Activated T-cell treated with anti-CD3 and anti-CD28 coated beads for 24 hours (primary cell): ENCODE measurements at places on chromosomes 12 and 14.

DNA sequence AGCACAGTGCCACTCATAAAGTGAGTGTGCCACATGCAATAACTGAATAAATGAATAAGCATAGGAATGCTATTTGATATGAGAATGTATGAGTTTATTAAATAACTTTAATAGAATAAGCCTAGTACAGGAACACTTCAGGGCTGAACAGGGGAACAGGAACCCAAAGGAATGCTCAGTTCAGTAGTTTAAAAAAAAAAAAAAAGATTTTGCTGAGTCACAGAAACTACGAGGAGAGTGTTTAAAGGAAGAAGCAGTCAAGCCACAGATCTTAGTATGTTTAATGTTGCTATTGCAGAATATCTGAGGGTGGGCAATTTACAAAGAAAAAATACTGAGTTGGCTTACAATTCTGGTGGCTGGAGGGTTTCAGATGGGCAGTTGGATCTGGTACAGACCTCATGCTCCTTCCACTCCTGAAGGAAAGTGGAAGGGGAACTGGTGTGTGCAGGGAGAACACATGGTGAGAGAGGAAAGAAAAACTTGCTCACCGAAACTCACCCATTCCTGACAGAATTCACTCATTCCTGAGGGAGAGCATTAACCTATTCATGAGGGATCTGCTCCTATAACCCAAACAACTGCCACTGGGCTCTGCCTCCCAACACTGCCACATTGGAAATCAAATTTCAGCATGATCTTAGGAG, 880.3 kb upstream of the MGAT4C start:
- no peak for DNase-seq

DNA sequence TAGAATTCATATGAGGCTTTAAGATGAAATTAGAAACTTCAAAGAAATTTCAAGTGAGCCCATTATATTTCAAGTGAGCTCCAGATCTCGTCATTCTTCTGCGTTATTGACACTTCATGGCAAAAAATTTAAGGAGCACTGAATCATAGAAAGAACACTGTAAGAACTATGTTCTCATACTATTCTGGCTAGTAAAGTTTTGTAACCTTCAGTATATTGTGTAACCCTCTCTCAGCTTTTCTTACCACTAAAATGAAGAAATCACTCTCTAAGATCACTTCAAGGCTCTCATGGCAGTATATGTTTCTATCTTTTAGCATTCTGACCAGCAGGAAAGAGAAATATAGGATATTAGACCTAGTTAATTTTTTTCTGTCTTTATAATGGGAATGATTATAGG, 6.3 kb downstream of the GPHN start:
- no peak for DNase-seq

DNA sequence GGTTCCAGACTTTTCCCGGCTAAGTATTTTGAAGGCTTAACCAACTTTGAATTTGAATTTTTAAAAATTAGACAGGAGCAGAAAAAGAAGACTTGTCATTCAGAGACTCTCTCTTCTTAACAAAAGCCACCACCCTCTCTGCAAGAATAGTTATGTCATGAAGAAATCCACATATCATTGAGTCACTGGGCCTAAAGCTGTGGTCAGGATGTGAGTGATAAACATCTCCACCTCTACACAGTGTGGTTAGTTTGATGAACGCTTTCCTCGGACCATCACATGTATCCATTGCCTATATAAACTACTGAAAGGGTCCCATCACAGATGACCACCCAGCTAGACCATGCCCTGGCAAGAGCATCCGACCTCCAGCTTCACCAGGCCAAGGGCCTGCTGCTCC, 226.1 kb downstream of the KSR2 start:
- DNase-seq = no peak

GRCh38 chr12:9763025-9763424, 2.3 kb upstream of the CD69 start:
- DNase-seq = no peak

- DNase-seq = no peak
Measured at GRCh38 chr14:95262511-95262891, 57.2 kb downstream of the CLMN start.

DNA sequence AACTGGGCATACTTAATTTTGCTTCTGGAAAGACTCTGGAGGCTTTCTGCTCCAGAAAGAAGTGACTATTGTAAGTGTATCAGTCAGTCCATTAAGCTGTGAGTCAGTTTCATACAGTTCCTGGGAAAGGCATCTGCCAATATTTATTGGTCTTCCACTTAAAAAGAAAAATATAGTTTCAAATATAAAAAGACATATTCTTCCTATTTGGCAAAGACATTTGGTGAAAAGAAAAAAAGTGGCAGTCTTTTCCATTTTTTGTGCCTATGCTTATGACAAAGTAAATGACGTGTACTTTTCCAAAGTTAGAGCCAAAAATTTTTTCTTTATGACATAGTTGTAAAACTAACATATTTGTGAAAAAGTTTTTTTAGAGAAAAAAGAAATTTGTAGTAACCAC, 12.3 kb downstream of the TMEM30B start:
- no peak for DNase-seq

GRCh38 chr14:103538291-103539055, 9.5 kb downstream of the TRMT61A start:
- no peak for DNase-seq

DNA sequence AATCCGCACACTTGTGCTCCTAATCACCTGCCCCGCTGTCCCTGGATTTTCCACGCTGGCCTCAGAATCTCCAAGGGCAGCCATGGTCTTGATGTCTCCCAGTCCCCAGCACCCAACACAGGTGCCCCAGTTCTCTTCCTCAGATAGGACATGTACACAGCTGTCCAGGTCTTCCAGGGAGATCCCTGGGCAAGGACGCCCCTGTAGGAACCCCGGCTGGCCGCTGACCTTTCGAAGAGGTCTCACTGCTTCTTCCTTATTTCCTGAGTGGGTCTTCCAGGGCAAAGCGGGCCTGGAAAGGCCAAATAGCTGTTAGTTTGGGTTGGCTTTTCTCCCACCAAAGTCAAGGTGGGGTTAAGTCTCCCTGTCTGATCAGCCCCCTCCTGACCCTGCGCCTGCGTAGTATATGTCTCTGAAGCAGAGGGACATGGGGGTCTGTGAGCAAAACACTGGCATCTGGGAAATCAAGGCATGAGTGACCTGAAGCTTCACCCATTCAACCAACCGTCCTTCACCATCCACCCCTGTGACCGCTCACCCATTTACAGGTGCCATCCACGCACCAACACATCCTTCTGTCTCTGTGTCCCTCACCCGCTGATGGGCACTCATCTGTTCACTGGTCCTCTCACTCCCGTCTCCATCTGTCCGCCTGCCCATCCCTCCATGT, 4.6 kb downstream of the BEGAIN start:
- no peak for DNase-seq

GRCh38 chr12:8860165-8860961, 37.9 kb downstream of the A2ML1 start:
- peak; percentile 7 for DNase-seq

GRCh38 chr12:94726236-94726835, 76.0 kb upstream of the TMCC3 start:
- no peak for DNase-seq

DNA sequence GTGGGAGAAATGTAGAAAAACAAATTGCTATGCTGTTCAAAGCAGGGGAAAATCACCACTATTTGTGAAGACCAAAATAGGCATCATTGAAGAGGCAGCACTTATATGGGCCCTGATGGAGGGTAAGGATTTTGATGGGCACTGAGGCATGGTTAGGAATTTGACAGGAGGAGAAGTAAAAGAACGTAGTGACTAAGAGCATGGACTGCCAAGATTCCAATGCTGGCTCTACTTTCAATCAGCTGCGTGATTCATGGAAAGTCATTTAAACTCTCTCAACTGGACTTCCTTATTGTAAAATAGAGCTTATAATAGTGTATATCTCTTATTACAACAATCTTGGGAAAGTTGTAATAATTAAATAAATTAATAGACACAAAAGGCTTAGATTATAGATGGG, 267.7 kb upstream of the G2E3 start:
- DNase-seq = no peak

DNA sequence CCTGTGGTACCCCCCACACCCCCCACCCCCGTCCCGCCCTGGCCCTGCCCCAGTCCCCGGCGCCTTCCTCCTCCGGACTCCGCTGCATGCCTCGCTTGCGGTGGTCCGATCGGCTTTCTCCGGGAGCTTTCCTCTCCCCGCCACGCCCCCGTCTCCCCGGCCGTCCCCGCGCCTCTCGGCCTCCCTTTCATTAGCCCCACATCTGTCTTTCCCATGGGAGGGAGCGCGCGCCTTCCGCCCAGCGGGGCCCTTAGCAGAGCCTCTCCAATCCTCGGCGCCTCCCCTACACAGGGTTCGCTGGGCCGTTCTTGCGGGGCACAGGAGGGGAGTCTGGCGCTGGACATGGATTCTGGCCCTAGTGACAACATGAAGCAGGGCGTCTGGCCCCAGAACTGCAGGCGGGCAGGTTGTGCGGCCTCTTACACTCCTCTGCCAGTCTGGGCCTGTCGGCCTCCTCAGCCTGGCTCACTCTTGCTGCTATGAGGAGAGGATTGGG, 1.5 kb upstream of the EFS start:
- no peak for DNase-seq
